Spinal cord (tissue), 10 donors: ENCODE measurements at places on chromosomes 1 and 21. TPM values are rescaled to one million over a fixed set of nuclear protein-coding genes. Genes with fewer than 3 reads are reported as not detected.

The FCGR3A gene
- total RNA-seq: 30.1 TPM

The KLHL21 gene
- 17.0 TPM for total RNA-seq

The BRWD1 gene
- 78.2 TPM for total RNA-seq

The CD53 gene
- total RNA-seq: 39.9 TPM

The ADAM30 gene
- total RNA-seq: not detected
